ENCODE measurements at places on chromosomes 6 and 20. TPM values are rescaled to one million over a fixed set of nuclear protein-coding genes. Genes with fewer than 3 reads are reported as not detected.

The DLK2 gene
- polyA plus RNA-seq: 2.3 TPM

The PI3 gene
- 37.4 TPM for polyA plus RNA-seq

The EPB41L1 gene
- 27.5 TPM for polyA plus RNA-seq

The TBC1D20 gene
- polyA plus RNA-seq: 30.4 TPM

The LRRC1 gene
- polyA plus RNA-seq: 40.6 TPM

GRCh38 chr6:54846243-54846856, at the start of gene FAM83B:
TSS of gene FAM83B (plus strand) at chr6:54846771. CDS start at chr6:54870247, 23,476 bp downstream.
- peak; percentile 92 for DNase-seq

DNA sequence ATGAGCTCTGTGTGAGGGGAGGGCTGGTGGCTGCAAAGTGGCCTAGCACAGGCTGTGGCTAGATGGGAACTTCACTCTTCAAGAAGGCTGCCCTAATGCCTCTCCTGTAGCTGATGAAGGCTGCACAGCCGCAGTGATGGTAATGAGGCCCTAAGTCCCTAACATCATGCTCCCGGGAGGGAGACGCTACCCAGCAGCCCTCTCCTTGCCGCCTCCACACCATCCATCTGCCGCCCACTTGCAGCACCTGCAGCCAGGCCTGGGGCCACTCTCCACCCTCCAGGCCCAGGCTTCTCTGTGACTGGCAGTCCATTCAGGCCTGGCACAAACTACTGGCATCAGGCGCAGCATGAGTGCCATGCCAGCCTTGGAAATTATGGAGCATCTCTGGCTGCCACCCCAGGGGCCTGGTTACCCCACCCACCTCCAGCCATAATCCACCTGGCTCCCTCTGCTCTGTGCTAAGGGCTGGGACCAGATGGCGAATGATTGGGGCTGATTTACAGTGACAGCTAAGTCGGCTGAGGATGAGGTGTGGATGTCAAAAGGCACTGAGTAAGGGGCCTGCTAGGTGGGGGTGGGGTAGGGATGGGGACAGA, 284.2 kb downstream of the LRFN2 start:
- no peak for DNase-seq

DNA sequence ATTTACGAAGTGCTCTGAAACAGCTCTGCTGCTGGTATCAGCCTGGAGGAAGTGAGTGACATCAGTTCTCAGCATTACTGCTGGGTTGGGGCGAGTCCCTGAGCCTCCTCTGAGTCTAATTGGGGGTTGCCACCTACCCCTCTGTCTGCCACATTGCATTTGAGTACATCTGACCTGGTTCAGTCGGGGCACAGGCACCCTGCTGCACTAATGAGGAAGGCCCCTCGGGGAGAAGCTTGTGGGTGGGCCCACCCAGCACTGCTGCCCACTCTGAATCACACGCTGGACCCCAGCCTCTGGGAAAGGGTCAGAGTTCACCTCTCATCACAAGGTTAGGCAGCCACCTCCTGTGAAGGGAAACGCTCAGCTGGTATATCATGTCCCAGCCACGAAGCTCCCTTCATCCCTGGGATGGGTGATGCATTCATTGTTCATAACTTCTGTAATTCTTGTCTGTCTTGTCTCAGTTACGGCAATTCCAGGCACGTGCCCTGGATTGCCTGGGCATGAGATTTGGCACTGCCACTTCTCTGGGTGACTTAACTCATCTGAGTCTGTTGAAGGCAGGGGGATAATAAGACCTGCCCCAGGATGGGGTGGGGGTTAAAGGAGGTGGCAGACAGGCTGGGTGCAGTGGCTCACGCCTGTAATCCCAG, 13.3 kb downstream of the DNMT3B start:
- DNase-seq: no peak

GRCh38 chr6:167794161-167795157, 32.3 kb upstream of the AFDN start:
- DNase-seq: no peak

DNA sequence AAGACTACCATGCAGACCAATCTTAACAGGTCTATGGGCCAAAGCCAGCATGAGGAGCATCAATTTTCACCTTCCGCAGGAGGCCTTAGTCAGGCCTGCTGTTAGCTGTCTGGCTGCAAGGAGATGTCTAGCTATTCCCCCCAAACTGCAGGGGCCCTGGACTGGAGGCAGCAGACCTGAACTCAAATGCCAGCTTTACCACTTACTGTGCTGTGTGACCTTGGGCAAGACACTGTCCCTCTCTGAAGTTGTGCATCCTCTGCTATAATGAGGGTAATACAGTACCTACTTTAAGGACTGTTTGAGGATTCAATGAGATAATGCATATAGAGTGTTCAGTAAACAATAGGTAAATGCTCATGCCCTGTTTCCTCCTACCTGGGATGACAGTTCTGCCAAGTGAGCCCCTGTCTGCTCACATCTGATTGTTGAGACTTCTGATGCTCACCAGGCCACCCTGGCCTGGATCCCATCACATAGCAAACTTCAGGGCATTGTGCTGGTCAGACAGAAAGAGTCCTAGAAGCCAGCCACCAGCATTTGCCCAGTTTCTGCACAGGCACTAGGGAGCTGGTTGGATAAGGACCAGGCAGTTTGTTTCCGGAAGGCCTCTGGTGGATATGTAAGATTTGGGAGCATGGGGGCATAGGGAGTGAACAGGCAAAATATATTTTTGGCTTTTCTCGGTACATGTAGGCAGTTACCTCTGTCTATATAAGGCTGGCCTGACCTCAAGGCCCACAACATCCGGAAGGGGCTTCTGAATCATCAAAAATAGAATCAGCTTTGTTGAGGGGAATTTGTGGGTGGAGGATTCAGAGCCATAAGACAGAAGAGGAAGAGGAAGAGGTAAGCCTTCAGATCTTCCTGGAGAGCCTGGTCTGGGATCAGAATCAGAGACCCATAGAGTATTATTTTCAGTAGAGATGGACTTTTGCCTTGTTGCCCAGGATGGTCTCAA, 2.3 kb upstream of the OCSTAMP start:
- DNase-seq: no peak

DNA sequence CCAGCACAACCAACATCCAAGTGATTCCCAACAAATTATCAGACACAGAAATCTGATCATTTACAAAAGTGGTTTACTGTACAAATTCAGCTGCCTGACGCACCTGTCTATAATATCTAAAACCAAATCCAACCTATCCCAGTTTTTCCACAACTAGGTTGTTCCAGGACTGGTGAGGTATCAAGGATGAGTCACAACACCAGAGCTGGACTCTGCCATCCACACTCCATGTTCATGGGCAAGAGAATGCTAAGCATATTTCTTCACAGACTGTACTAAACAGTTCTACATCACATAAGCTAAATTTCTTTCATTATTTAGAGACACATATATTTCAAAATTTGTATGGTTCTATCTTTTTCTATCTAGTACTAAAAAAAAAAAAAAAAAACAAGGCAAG, 141.6 kb downstream of the BTBD9 start:
- DNase-seq: no peak

Measured in large intestine (tissue), 12 donors.